ENCODE measurements at places on chromosomes 6 and 20.

DNA sequence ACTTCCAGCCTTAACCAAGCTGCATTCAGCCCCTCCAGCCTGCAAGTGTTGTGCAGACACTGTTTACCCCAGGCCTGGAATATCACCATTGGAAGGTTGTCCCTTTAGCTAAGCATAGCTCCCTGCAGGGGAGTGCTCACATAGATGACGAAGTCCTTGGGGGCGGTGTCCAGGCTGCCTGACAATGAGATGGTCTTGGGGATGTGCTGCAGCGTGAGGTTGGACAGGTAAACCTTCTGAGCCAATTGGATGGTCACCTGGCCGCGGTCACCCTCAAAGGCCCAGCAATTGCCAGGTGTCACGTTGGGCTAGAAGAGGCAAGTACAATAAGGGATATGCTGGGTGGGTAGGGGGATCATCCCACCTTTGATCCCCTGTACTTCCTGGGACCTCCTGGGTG, 18.6 kb downstream of the SUN5 start:
- no peak for DNase-seq

GRCh38 chr6:154473324-154473723, 37.2 kb downstream of the CNKSR3 start:
- DNase-seq, result no peak

DNA sequence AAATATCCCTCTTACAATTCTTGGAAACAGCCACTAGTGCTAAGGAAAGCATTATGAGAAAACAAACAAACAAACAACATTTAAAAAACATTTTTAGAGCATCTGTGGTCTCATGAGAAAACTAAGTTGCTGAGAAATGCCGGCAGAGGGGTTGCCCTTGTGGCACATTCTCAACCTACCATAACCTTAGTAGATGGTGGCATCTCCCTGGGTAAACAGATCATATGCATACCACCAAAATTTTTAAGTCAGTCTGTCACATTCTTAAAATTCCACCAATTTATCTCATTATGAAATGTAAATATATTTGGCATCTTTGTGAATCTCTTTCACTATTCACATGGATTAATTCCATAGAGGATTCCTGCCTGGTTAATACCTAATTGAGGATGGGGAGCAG, 575.7 kb upstream of the MARCKS start:
- DNase-seq, result no peak

DNA sequence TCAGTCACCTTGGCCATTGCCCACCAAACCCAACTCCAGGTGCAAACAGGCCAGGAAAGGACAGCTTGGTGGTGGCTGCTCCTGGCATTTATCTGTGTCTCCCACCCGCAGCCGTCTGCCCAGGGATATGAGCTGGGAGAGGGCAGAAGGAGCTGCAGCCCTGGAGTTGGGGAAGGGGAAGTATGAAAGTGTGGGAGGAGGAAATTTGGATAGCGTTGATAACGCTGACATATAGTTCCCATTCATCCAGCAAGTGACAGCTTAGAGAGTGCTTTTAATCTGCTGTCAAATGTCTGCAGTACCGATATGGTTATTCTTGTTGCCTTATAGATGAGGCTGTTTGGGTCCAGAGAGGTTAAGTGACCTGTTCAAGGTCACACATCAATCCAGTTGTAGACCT, 741 bp downstream of the KCNK16 start:
- no peak for DNase-seq

Data from NCI-H1694 treated with DMSO at 0.1 percent for 48 hours (cell line).